Common myeloid progenitor, CD34-positive (primary cell): ENCODE measurements at places on chromosomes 7 and 10.

GRCh38 chr10:62127975-62128374 lies 140.7 kb downstream of the RTKN2 start:
- no peak overlapping the region for H3K4me3 ChIP-seq
- DNase-seq = no peak
- no peaks in the 10 kb centered on the region for H3K4me1 ChIP-seq
- H3K36me3 ChIP-seq = no peaks in the 10 kb centered on the region

DNA sequence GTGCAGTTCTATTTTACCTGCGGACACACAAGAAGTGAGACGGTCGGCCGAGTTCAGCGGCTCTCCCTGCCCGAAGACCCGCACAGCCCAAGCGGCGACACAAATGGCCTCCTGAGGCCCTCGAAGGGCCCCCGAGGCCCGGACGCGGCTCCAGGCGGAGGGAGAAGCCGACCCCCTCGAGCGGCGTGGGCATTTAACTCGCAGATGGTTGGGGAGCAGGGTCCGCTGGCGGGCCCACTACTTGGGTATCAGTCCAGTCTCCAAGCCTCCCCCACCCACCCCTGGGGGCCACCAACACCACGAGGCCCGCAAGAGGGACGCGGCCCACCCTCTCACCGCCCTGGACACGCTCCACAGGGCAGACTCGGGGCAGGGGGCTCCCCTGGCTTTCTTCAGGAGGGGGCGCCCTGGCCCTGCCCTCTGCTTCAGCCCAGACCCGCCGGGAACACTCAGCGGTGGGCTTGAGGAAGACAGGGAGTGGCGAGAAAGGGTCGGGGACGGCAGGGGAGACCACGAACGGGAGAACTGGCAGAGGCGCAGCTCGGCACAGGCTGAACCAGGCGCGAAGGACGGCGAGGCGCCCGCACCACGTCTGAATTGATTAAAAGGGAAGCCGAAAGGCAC lies 1.7 kb downstream of the IGF2BP3 start:
- H3K27me3 ChIP-seq = no peaks in the 10 kb centered on the region
- H3K4me1 ChIP-seq = peaks cover 38% of the 10 kb centered on the region
- H3K4me3 ChIP-seq = no peak overlapping the region
- no peak for DNase-seq
- H3K36me3 ChIP-seq = peaks cover 5% of the 10 kb centered on the region

DNA sequence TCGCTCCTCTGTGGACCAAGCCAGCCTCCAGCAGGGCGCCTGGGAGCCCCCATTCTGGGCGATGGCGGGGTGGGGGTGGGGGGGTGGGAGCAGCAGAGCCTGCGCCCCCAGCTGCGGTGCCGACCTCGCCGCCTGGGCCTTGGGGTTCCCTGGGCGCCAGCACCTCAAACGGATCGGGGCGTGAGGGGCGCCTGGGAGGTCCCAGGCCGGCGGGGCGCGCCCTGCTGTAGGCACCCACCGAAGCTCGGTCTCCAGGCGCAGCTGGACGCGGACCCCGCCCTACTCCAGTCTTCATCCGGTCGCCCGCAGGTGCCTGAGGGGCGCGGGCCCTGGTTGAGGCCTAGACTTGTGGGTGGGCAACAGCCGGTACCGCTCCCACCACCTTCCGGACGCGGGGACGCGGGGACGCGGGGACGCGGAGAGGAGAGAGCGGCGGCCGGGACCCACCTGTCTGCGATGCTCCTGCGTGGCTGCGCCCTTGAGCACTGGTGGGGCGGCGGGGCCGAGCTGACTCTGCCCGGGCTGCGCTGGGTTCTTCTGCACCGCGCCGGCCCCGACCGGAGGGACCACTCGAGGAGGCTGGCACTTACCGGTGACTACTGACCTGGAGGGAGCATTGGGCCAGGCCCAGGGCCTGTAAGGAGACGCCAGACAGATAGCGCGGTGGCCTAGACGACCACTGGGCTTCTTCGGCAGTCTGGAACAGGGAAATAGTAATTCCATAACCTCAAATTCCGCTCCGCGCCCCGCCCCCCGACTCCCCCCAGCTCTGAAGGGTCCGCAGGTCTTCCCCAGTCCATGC lies 5.5 kb upstream of the KCP start:
- no peak for DNase-seq
- H3K36me3 ChIP-seq = no peaks in the 10 kb centered on the region
- H3K4me3 ChIP-seq = peak overlapping the region; percentile 73
- peaks cover 11% of the 10 kb centered on the region for H3K4me1 ChIP-seq
- no peak overlapping the region for H3K27ac ChIP-seq

DNA sequence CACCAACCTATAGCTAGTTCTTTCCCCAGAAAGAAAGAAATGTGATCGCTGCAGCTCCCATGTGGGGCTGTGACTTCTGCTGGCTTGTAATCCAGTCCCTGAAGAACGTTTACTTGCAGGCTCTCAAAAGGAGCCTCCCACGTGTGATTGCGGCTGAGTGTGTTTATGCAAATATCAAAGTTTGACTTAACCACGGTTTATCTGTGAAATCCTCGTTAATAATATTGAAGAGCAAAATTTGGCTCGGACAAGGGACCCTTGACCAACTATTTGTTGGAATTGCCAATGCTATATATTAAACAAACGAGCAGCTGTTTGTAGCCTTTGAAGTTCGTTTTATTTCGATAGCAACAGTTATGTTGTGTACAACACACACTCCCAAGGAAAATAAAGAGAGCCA lies 470.1 kb upstream of the NRP1 start:
- H3K36me3 ChIP-seq = no peaks in the 10 kb centered on the region
- H3K27me3 ChIP-seq = no peaks in the 10 kb centered on the region
- H3K4me3 ChIP-seq = no peak overlapping the region
